ENCODE measurements at places on chromosomes 13 and 19.
A peak's percentile ranks its signal among the peaks of the same experiment; 100 is the strongest.

DNA sequence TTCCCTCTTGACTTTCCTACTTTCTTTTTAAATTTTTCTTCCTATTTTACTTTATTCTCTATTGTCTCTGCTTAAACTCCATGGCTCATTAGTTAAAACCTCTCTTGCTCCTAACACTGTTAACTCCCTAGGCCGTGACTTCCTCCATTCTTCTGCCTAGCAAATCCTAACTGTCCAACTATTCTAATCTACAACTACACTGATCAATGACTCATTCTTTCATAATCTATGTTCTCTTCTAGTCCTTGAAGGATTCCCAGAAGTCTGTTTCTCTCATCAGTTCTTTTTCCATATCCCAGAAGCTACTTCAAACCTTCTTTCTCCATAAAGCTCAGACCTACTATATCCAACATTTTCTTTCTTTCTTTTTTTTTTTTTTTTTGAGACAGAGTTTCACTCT is 66.9 kb downstream of the MICU2 start:
- no peak for DNase-seq

GRCh38 chr13:40399756-40400155 is 266.7 kb downstream of the FOXO1 start:
- no peak for DNase-seq

DNA sequence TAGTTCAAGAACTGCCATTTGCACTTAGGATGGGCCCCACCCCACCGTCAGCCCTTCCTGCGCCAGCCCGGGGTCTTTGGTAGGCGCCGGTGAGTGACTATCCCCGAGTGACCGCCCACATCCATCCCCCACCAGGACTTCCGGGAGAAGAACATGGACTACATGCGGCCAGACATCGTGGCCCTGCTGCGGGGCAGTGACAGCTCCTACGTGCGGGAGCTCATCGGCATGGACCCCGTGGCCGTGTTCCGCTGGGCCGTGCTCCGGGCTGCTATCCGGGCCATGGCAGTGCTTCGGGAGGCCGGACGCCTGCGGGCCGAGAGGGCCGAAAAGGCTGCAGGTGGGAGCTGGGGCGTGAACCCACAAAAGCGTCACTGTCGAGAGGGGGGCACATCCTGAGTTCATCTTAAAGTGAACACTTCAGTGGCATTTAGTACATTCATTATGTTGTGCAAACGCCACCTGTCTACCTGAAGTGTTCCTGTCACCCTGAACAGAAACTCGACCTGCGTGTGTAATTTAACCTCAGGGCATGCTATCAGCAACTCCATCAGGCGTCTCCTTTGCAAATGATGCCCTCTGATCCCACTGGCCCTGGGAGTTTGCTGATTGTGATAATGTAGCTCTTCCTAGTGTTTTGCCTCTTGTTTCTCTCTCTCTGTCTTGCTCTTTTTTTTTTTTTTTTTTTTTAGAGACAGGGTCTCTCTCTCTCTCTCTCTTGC is 42.4 kb upstream of the USE1 start:
- DNase-seq: no peak

DNA sequence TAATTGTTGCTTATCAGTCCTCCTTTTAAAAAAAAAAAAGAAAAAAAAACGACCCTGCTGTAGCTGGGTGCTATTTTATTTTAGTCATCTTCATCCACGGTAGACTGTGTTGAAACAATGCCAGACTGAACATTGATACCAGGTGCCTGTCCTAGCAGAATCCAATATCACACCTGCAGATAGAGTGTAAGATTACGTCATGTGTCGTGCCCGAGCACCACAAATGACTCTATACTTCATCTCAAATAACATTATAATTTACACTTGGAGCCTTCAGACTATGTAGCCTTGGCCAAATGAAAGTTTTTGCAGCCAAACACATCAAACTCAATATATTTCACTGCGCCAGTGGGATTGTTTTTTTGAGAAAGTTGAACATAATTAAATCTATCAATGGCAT is 410.6 kb downstream of the FGF9 start:
- no peak for DNase-seq

GRCh38 chr19:18428173-18428786 is 9.1 kb downstream of the SSBP4 start:
- DNase-seq: no peak

DNA sequence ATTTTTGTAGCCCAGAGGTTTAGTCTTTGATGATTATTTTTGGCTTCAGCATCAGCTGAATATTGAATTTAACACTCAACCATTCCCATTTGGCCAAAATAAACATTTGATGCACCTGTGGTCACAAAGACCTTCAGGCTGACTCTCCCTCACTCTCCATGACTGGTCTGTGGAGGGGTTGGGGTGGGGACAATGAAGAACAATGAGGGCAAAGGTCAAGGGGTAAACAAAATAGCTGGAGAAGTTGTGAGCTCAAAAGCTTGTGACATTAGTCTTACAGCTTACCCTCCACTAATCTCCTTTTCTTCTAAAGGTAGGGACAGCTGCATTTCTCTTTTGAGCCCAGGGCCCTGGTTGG is 86.9 kb downstream of the SLC15A1 start:
- no peak for DNase-seq

GRCh38 chr13:84238381-84238780 is 356.1 kb upstream of the SLITRK1 start:
- DNase-seq: no peak

DNA sequence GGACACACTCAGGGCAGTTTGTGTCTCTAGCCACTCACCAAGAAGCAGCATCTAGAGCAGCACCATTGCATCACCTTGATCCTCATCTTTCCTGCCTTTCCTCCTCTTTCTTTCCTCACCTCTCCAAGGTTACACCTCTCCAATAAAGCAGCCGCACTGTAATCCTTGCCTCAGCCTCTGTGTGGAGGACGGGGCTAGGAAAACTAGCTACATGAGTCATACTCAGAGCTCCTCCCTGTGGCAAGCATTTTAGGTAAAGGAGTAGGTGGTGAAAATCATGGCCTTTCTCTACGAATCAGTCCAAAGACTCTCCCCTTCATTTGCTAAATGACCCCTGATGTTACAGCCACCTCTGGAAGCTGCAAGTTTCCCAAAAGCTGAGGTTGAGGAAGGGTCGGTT is 108.9 kb downstream of the DNAJC15 start:
- DNase-seq: no peak

- DNase-seq: no peak
Observed at GRCh38 chr13:75514080-75514995, 23.3 kb downstream of the COMMD6 start.

DNA sequence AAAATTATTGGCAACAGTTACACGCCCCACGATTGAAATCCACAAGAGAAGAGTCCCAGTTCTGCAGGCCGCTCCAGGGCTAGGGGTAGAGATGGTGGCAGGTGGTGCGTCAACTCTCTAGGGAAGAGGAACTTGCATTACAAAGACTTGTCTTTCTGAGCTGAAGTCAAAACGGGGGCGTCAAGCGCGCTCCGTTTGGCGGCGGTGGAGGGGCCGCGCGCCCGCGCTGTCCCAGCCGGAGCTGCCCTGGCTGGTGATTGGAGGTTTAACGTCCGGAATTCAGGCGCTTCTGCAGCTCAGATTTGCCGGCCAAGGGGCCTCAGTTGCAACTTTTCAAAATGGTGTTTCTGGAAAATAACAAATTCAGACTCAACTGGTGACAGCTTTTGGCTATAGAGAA is 38.9 kb downstream of the SOX1 start:
- no peak for DNase-seq

- DNase-seq: no peak
Observed at GRCh38 chr13:91112201-91112923, 235.1 kb upstream of the MIR17HG start.

- DNase-seq: no peak
Observed at GRCh38 chr13:79912403-79912802, 428.5 kb downstream of the SPRY2 start.

GRCh38 chr19:1279782-1280341 is 4.5 kb downstream of the FAM174C start:
- DNase-seq: peak; percentile 90

DNA sequence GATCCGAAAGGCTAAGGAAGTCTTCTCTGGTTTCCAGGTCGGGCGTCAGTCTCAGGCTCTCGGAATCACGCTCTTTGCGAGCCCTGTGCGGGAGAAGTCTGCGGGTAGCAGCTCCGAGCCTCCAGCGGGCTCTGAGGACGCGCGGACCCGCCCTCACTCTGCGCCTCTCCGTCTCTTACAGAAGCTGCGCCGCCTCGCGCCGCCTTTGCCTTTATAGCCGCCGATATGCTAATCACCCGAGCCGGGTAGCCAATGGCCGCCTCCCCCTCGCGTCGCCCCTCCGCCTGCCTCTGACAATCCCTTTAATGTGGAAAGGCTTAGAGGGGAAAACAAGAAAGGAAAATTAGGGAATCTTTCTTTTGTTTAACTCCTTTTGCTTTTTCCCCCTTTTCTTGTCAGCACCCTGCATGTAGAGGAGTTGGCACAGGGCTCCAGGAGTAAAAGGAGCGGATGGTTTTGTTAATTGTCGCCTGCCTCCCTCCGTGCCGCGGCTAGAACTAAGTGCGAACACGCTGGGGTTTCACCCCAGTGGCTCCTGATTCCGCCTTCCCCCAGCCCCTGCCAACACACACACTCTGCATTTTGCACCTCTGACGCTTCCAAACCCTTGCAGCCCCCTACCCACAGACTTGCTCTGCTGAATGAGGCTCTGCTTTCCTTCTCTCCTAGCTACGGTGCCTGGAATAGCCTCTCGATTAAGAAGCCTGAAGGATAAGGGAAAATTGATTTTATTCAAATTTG is at the start of gene PCDH8:
Gene PCDH8 (minus strand): TSS at position 186 of the 741 bp plus-strand sequence. CDS start 204 bp downstream, outside the sequence.
- DNase-seq: peak; percentile 22

DNA sequence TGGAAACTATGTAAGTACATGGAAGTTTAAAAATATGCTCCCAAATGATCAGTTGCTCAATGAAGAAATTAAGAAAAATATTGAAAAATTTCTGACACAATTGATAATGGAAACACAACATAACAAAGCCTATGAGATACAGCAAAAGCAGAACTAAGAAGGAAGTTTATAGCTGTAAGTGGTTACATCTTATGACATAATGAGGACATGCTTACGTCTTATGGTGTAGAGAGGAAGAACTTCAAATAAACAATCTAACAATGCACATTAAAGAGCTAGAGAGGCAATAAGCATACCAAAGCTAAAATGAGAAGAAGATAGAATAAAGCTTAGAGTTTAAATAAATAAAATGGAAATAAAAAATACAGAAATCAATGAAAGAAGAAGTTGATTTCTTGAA is 50.0 kb upstream of the CEACAM21 start:
- DNase-seq: no peak

DNA sequence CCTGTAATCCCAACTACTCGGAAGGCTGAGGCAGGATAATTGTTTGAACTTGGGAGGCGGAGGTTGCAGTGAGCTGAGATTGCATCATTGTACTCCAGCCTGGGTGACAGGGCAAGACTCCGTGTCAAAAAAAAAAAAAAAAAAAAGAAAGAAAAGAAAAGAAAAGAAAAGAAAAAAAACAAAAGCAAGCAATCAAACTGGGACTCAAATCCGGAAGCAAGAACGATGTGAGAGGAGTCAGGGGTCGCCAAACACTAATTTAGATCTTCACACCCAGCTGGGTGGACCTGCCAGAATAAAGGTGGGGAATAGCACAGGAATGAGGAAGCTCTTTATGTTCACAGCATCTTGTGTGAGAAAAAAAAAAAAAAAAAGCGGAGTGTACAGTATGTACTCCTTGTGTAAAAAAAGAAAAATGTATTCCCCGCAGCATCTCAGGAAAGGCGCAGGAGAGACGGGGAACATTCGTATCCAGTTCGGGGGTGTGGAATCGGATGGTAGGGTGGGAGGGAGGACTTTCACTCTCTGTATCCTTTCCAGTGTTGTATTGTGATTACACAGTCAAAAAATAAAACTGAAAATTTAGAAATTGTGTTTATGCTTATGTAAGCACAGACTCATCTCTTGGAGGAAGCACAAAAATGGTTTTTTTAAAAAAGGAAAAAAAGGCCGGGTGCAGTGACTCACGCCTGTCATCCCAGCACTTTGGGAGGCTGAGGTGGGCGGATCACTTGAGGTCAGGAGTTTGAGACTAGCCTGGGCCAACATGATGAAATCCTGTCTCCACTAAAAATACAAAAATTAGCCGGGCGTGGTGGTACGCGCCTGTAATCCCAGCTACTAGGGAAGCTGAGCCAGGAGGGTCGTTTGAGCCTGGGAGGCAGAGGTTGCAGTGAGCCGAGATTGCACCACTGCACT is 7.6 kb downstream of the DNAJB1 start:
- DNase-seq: no peak

GRCh38 chr13:61036715-61037114 is 378.9 kb downstream of the PCDH20 start:
- no peak for DNase-seq

DNA sequence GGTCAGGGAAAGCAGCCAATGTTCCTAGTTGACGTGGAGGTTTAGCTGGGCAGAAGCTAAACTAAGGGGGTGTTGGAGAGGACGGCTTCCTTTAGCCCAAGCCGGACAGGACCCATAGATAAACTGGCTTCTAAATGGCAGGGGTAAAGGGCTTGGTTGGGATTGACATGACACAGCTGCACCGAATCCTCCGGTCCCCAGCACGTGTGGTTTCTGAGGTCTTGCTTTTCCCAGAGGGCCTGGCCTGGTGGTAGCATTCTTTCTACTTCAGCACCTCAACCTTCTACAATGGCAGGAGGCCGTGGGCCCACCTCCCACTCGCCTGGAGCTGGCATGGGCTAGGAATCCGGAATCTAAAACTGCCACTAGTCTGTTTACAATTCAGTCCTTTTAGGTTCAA is 163.0 kb downstream of the FGF9 start:
- no peak for DNase-seq

GRCh38 chr13:26562512-26562890 is 5.0 kb downstream of the WASF3 start:
- no peak for DNase-seq

DNA sequence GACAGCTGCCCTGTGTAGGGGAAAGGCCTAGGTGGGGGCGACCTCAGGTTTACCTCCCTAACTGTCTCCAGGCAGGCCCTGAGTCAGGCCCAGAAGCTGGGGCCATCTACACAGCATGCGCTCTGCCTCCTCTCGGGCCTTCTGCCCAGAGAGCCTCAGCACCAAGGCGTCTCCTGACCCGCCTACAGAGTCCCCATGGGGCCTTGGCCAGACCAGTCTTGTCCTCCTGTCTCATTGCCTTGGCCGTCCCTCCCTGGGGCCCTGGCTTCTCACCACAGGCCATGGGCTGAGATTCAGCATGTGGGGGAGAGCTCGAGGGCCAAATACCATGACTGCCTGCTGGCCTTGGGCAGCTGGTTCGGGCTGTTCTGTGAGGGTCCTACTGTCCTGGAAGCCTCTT is 59.0 kb downstream of the SMARCA4 start:
- no peak for DNase-seq

Data from hindlimb muscle (tissue), 1 donor.